Hematopoietic multipotent progenitor cell (in vitro differentiated cells): ENCODE measurements at places on chromosomes 7 and 10.
A peak's percentile ranks its signal among the peaks of the same experiment; 100 is the strongest.

DNA sequence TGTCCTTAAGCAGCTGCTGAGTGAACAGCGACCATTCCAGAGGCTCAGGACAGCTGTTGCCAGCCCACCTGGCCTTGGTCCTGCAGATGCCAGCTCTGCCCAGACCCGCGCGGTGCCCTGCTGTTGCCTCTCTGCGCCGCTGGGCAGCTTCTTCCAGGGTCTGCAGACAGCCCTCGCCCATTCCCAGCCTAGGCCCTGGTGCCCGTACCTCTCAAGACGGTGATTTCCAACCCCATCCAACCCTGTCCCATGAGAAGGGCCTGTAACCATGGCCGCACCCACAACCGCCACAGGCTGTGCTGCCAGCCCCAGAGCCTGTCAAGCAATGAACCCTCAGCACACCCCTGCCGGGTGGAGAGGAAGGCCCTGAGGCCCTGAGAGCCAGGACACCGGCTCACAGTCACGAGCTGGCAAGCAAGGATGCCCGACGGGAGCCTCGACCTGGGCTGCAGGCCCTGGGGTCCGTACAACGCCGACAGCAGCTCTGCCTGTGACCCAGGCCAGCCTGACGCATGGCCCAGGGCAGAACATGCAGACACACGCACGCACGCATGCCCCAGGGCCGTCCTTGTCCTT is 231.9 kb downstream of the MAD1L1 start:
- no peak for DNase-seq

DNA sequence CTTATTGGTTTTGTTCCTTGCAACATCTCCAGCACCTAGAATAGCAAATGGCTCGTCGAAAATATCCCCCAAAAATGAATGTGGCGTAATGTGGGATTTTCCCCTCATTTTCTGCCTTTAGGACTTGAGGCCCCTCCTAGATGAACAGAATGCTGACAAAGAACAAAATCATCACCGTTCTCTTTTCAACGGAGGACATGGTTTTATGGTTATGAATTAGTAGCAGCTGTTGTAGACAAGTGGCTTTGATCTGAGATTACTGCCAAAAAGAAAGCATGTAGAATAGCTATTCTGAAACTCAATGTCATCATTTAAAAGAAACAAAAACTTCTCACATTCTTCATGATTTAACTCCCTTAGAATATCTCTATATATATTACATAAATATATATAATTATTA is 17.2 kb upstream of the CALN1 start:
- DNase-seq: no peak

DNA sequence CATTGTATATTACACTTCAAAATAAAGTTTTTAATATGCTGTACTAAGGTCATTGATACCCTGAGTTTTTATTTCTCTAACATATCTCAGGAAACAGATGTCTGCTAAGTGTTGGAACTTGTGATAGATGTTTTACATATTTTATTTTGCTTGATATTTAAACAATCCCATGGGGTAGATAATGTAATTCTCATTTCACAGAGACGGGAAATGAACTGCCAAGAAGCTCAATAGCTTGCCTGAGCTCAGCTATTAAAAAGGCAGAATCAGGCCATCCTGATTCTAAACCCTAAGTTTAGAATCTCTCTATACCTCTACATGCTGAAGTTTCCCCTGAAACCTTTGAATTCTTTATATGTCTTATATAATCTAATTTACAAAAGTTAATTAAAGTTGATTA is 126.3 kb downstream of the LRRC18 start:
- no peak for DNase-seq

GRCh38 chr10:93403152-93404047 is 78.7 kb downstream of the MYOF start:
- no peak for DNase-seq

- DNase-seq: peak; percentile 73
Measured at GRCh38 chr10:29804025-29804852, 169.5 kb upstream of the SVIL start.

GRCh38 chr10:8037941-8038894 is 16.3 kb upstream of the GATA3 start:
- peak; percentile 9 for DNase-seq

DNA sequence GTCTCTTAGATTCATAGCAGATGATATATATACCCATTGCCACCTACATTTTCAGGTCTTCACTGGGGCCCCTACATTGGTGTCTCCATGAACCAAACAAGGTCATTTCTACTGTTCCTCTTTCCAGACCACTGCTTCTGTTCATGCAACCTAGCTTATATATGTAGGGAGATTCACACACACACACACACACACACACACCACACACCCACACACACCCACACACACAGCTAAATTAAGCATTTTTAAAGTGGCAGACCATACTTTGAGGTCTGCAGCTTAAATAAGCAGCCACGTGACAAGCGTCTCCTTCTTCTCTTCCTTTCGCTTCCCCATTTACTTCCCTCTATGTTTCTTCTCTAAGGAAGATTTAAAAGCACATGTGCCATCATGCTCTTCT is 70.0 kb upstream of the CC2D2B start:
- no peak for DNase-seq

DNA sequence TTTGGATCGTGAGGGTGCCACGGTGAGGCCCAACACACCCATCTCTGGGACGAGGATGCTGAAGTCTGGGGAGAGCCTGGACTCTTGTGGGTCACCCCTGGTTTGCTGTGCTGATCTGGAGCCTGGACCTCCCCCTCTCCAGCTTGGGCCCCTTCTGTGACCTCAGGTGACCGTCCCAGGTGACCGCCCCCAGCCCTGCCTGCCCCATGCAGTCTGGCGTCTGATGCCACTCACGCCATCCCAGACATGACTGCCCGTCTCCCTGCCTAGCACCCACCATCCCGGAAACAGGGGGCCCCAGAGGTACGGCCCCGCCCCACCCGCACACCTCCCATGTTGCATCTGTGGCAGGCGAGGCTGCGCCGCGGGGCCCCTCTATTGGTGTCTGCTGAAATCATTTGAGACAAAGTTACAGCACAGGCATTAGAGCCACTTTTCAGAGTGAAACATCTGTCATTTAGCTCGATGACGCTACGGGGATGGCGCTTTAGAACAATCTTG is 21.1 kb downstream of the UNCX start:
- no peak for DNase-seq

GRCh38 chr7:156892081-156892800 is 742 bp downstream of the LMBR1 start:
- peak; percentile 29 for DNase-seq

DNA sequence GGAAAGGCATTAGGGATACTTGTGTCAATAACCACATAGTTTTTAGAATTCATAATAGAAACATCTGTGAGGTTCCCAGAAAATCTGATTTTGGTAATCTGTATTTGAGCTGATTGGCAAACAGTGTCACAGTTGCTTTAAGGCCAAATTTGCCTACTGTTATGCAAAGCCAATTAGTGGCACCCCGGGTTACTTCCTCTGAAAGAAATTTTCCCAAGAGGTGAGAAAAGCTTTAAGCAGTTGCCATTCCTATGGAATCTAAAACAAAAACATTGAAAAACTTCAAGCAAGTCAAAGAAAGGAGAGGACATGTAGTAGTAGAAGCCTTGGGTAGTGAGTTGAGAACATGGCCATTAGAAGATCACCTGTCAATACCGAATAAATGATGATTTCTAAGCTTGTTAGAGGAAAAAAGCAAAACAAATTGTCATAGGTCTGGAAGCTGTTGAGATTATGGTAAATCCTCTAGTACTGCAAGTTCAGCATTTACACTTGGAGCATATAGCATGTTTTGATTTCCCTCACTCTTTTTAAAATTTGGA is 176.8 kb downstream of the TWIST1 start:
- no peak for DNase-seq

DNA sequence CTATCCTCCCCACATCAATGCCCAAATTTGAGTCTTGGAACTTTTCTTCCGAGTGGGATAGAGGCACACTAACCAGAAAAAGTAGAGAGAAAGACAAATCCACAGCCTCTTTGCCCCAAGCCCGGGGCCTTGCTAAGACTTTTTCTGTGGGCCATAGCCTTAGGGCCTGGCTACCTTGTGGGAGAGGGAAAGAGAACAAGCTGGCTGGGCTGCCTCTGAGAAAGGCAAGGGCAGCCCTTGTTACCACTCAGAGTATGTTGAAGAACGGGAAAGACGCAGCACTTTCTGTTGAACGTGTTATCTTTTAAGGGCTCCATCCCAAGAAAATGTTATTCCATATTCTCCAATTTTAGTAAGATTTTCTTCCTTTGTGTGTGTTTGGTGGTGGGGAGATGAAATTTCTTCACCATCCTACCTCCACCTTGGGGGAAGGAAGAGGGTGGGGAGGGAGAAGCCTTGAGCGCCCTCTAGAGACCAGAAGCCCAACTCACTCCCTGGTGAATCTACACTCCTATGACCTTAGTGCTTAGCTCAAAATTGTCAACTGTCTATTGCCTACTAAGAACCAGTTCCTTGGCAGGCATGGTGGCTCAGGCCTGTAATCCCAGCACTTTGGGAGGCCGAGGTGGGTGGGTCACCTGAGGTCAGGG is 3.9 kb upstream of the NRF1 start:
- peak; percentile 50 for DNase-seq

DNA sequence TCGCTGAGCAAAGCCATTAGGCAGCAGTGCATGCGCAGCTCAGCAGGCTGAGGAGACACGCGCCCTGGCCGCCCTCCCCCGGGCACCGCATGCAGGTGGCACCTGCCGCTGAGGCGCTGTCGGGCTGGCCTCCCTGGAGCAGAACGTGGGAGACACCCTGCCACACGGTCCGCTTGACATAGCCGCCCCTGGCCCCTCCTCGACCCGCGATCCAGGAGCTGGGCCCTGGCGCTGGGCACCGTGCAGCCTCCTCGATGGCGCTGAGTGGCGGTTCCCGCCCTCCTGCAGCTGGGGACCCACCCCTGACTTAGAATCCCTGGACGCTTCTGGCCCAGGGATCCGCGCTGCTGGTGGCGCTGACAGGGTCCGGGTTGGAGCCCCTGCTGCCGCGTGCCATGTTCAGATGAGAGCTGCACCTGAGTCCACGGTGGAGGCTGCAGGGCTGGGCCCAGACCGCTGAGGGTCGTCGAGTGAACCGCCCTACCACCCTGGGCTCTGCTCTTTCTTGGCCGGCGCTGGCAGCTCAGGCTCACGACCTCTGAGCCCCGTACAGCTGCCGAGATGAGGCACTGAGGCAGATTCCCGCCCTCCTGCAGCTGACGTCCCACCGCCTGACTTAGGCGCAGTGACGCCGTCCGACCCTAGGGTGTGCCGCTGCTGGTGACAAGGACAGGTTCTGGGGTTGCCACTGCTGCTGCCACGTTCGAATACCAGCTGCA is 116.8 kb downstream of the OR13A1 start:
- DNase-seq: no peak

DNA sequence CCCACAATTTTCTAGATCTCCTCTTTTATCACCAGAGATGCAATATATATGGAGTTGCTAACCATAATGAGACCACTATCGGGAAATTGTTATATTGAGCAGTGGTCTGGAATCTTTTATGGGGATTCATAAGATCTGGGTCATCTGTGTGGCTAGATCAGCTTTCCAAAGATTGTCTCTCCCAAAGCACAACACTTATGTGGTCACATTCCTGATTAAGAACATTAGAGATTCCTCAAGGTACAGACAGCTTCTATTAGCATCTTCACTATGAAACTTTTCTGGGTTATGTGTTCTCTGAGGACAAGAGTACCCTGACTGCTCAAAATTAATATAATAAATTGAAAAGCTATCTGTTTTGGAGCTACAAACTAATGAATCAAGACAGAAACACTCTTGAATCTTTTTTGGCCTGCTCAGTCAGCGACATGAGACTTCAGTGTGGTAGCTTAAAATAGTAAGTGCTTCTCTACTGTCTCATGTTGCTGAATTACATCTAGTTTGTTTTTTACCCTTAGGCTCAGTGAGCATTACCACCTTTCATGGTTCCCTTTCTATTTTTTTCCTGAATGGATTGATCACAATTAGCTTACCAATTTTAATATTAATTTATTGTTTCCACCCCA is 42.6 kb upstream of the STRIP2 start:
- DNase-seq: no peak

- DNase-seq: no peak
Measured at GRCh38 chr7:98870807-98871491, 1.1 kb upstream of the TMEM130 start.

DNA sequence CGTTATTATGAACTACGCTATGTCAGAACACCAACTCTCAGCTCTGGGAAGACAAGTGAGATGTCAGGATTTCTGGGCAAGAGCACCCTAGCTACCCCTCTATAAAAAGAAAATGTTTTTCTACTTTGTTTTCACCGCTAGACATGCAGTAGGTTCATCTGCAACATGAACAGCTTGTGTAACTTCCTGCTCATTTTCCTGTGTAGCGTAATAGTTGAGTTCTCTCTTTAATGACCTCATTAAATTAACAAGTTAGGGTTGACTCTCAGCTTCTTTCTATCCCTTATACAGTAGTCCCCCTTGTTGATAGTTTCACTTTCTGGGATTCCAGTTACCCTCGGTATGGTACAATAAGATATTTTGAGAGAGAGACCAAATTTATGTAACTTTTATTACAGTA is 329.4 kb upstream of the ZNF32 start:
- no peak for DNase-seq

GRCh38 chr10:58516671-58517070 is 4.0 kb downstream of the BICC1 start:
- no peak for DNase-seq

- DNase-seq: no peak
Measured at GRCh38 chr7:70494225-70495032, 637.5 kb upstream of the GALNT17 start.

DNA sequence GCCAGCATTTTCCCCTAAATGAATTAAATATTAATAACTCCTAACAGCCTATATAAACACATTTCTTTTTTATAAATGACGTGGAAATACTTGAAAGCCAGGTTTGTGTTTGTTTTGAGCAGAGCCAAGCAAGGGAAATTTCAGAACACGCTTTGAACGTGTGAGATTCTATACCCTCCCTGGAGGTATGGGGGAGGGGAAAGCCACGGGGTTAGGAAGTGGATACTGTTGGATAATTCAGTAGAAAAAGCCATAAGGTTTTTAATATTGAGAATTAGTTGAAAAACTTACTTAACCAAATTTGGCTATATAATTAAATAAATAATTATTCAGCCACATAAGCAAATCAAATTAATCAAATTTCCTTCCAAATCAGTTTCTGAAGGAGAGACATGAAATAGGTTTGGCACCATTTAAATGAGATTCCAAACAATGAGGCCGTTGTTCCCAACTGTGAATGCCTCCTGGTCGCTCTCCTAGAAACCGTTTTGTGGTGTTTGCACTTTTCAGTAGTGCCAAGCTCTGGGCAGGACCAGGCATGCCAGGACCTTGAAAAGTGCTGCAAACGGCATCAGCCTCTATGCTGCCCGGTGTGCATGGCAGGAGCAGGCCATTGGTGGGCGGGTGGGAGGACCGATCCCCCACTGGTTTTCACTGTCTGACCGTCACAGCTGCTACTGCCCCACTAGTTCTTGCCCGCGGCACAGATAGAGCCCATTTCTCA is 88.1 kb downstream of the SEPTIN14 start:
- no peak for DNase-seq

GRCh38 chr7:100893910-100894721 is 1.6 kb downstream of the ACHE start:
- DNase-seq: no peak

DNA sequence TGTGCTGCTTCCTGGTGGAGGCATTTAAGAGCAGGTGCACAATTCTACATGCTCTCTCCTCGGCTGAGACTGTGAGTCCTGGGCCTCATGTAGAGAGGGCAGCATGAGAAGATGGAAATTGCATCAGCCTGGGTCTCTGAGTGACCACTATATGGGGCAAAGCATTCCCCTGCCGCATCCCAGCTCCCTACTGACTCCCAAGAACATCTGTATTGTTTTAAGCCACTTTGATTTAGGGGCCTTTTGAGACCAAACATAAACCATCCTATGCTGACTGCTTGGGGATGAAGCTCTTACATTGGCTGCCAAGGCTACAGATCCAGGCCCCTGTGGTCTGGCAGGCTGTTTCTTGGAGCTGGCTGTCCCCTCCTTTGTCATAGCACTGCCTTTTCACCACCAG is 101.3 kb upstream of the TBX20 start:
- no peak for DNase-seq
